ENCODE measurements at places on chromosomes 6 and 20. TPM values are rescaled to one million over a fixed set of nuclear protein-coding genes. Genes with fewer than 3 reads are reported as not detected.
A peak's percentile ranks its signal among the peaks of the same experiment; 100 is the strongest.

Gene BTBD3
- total RNA-seq = 1.5 TPM

Gene RPS18
- total RNA-seq = 5,877 TPM

Gene TSBP1
- total RNA-seq = not detected

Gene EYA2
- total RNA-seq = 0.71 TPM

Gene SLC35B2
- 29.1 TPM for total RNA-seq

Gene ADGRB3
- total RNA-seq = not detected

- H3K27ac ChIP-seq = no peak overlapping the region
- H3K27me3 ChIP-seq = peaks cover 2% of the 10 kb centered on the region
- H3K4me3 ChIP-seq = no peak overlapping the region
- peaks cover 10% of the 10 kb centered on the region for H3K36me3 ChIP-seq
- no peak for DNase-seq
Observed at GRCh38 chr20:41696428-41696827, 78.3 kb upstream of the CHD6 start.

DNA sequence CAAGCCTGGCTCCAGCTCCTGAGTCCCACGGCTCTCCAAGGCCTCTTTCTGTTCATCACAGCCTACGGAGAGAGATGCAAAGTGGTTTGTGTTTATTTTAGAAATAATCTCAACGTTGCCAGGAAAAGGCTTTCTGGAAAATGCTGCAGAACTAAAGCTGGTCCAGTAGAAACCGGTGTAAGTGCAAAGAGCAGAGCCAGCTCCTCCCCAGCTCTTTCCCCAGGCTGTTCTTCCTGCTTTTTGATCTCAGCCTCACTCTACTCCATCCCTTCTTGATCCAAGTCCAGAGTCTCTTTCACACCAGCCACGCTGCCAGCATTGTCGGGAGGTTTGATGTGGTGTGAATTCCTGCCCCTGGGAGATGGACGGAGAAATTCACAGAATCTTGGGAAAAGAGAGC lies 69.8 kb downstream of the TMEM170B start:
- H3K27me3 ChIP-seq = peaks cover 27% of the 10 kb centered on the region
- DNase-seq = no peak
- H3K36me3 ChIP-seq = no peaks in the 10 kb centered on the region
- H3K4me3 ChIP-seq = no peak overlapping the region
- H3K27ac ChIP-seq = no peak overlapping the region

GRCh38 chr6:102309700-102310099 lies 916.2 kb downstream of the GRIK2 start:
- DNase-seq = no peak
- no peak overlapping the region for H3K4me3 ChIP-seq

DNA sequence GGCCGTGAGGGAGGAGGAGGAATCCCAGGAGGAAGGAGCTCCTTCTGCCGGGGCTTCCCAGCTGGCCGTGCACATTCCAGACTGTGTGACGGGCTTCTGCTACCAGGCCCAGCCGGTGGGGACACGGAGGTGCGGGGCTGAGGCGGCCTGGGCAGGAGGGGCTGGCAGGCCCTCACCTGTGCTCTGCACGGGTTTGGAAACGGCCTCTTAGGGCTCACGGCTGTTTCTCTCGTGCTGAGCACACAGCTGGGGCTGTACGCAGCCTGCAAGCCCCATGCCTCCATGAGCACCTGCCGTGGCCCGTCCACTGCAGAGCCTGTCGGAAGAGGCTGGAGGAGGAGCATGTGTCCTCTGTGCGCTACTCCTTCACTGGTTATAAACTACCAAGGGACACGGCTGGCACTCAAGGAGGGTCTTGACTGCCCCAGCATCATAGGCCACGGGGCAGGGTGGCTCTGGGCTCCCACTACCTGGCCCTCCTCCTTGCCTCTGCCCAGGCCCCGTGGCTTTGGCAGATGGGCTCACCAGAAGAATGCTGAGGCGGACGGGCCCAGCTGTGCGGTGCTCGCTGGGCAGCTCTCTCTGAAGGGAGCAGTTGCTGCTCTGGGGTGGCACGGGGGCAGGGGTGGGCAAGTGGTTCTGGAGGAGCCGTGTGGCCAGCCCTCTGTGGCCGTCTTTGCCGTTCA lies 15.8 kb downstream of the NPEPL1 start:
- H3K36me3 ChIP-seq = peaks cover 20% of the 10 kb centered on the region
- no peak overlapping the region for H3K27ac ChIP-seq
- DNase-seq = peak; percentile 8
- no peak overlapping the region for H3K4me3 ChIP-seq
- H3K4me1 ChIP-seq = peaks cover 3% of the 10 kb centered on the region
- no peaks in the 10 kb centered on the region for H3K27me3 ChIP-seq

- peaks cover 17% of the 10 kb centered on the region for H3K27me3 ChIP-seq
- DNase-seq = no peak
- H3K4me1 ChIP-seq = no peaks in the 10 kb centered on the region
Observed at GRCh38 chr20:46520976-46521579, 7.7 kb upstream of the ZNF334 start.

- DNase-seq = no peak
- peaks cover 55% of the 10 kb centered on the region for H3K36me3 ChIP-seq
- H3K4me3 ChIP-seq = no peak overlapping the region
- no peaks in the 10 kb centered on the region for H3K27me3 ChIP-seq
- H3K4me1 ChIP-seq = peaks cover 11% of the 10 kb centered on the region
Observed at GRCh38 chr20:5785146-5785545, 34.9 kb downstream of the SHLD1 start.

GRCh38 chr20:35235881-35236280 lies 9.4 kb downstream of the MMP24 start:
- H3K36me3 ChIP-seq = peaks cover 31% of the 10 kb centered on the region
- peaks cover 14% of the 10 kb centered on the region for H3K27me3 ChIP-seq
- H3K4me1 ChIP-seq = no peaks in the 10 kb centered on the region
- DNase-seq = no peak
- no peak overlapping the region for H3K27ac ChIP-seq
- H3K4me3 ChIP-seq = no peak overlapping the region

DNA sequence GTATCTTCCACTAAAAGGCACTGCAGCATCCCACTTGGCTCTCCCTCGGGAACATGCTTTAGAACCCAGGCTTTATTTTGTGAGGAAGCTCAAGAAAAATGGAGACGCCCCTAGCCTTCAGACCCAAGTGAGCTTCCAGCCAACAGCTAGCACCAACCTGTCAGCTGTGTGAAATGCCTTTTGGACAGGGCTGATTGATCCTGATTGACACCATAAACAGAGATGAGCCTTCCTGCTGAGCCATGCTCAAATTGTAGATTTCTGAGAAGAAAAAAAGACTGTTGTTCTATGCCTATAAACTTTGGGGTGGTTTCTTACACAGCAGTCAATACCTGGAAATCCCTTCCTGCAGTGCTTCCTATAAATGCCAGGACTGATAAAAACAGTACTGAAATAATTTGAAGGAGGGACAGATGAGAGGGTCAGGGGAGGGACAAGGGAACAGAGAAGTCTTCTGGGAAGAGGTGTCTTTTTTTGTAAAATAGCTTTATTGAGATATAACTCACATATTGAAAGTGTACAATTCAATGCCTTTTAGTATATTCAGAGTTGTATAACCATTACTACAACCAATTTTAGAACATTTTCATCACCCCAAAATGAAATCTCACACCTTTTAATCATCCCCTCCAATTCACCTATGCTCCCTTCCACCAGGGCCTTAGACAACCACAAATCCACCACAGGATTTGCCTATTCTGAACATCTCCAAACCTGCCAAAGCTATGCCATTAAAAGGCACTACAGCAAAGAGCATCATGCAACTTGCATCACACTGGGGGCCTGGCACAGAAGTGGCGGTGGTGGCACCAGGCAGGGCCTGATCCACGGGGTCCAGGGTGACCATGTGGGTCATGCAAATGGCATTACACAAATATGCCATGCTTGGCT lies 2.7 kb upstream of the STK4 start:
- no peak for DNase-seq
- H3K36me3 ChIP-seq = peaks cover 33% of the 10 kb centered on the region
- H3K4me1 ChIP-seq = peaks cover 62% of the 10 kb centered on the region
- H3K27me3 ChIP-seq = no peaks in the 10 kb centered on the region
- peak overlapping the region; percentile 73 for H3K27ac ChIP-seq

- no peak overlapping the region for H3K27ac ChIP-seq
- H3K27me3 ChIP-seq = peaks cover 2% of the 10 kb centered on the region
- no peaks in the 10 kb centered on the region for H3K36me3 ChIP-seq
- no peak overlapping the region for H3K4me3 ChIP-seq
Observed at GRCh38 chr20:44023515-44024371, 109.1 kb downstream of the TOX2 start.

DNA sequence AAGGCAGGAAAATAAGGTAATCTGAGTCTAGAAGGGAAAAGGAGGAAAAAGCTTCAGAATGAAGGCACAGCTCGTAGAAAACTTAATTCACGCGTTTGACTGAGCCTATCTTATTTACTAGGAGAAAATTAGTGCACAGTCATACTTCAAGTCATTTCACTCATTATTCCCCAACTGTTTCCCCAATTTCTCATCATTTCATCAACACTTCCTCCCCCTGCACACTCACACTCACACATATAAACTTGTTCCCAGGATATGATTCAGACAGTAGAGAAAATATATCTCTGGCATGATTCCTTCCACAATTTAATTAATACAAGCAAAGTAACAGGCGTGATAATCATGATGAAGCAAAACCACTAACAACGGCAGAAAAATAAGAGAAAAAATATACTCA lies 94.5 kb upstream of the F13A1 start:
- H3K36me3 ChIP-seq = no peaks in the 10 kb centered on the region
- no peak overlapping the region for H3K4me3 ChIP-seq
- H3K4me1 ChIP-seq = no peaks in the 10 kb centered on the region
- no peak overlapping the region for H3K27ac ChIP-seq
- DNase-seq = no peak
- peaks cover 12% of the 10 kb centered on the region for H3K27me3 ChIP-seq

DNA sequence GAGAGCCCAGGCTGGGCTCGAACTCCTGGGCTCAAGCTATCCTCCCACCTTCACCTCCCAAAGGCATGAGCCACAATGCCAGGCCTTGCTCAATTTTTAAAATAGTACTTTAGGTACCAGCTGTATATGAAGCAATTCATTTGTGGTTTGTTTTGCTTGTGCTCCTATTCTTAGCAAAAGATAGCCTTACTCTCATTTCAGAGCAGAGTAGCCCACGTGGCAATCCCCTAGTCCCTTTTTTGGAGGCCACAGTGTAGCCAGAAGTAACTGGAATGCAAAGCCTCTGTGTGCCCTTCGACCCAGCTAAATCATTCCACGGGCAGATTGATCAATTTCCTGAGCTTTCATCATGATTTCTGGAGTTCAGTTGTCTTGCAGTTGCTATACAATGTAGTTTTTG lies 372.2 kb downstream of the NRN1 start:
- peaks cover 19% of the 10 kb centered on the region for H3K4me1 ChIP-seq
- H3K36me3 ChIP-seq = peaks cover 13% of the 10 kb centered on the region
- no peak for DNase-seq
- H3K27ac ChIP-seq = no peak overlapping the region
- H3K27me3 ChIP-seq = no peaks in the 10 kb centered on the region

- H3K4me1 ChIP-seq = no peaks in the 10 kb centered on the region
- H3K36me3 ChIP-seq = peaks cover 11% of the 10 kb centered on the region
- H3K27ac ChIP-seq = no peak overlapping the region
- H3K27me3 ChIP-seq = no peaks in the 10 kb centered on the region
- no peak overlapping the region for H3K4me3 ChIP-seq
Observed at GRCh38 chr6:111553580-111553979, 52.1 kb downstream of the TRAF3IP2 start.

GRCh38 chr20:45962031-45962755 lies 9.8 kb downstream of the ZNF335 start:
- peaks cover 21% of the 10 kb centered on the region for H3K4me1 ChIP-seq
- H3K4me3 ChIP-seq = no peak overlapping the region
- peaks cover 90% of the 10 kb centered on the region for H3K36me3 ChIP-seq
- H3K27me3 ChIP-seq = no peaks in the 10 kb centered on the region

DNA sequence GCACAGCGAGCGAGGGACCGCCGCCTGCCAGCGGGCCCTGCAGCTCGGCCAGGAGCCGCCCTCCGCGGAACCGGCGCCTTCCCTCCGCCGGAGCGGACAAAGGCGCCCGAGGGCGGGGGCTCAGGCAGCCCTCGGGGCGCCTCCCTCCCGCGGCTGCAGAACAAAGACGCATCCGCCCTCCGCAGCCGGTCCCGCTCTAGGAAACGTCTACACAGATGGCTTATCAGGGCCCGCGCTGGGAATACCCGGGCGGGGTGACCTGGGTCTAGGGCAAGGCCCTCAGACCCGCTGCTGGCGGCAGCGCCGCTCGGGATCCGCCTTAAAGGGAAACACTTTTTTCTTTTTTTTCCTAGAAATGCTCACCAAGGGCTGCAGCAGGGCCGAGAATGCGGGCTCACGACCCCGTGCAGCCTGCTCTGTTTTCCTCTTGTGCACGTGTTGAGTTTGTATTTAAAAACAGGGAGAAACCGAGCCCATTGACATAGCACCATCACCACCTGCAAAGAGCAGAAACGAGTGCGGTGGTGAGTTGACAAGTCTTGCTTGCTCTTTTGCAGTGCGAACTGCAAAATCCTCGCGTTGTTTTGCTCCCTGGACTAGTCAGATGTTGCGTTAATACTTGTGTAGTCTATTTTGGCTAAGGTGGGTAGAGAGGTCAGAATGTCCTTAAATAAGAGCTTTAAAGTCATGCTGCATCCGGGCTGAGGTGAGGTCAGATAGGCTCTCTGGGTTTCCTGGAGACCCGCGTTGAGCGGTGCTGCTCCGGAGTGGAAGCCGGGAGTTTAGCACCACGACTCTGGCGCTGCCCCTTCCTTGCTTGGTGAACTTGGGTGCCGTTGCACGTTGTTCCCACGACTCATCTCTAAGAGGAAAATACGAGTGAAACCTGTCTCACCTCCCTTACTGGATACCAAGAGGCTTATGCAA lies 1.1 kb upstream of the RPS6KA2 start:
- no peaks in the 10 kb centered on the region for H3K36me3 ChIP-seq
- H3K4me1 ChIP-seq = peaks cover 22% of the 10 kb centered on the region
- H3K27ac ChIP-seq = peak overlapping the region; percentile 91

GRCh38 chr6:85569323-85569722 lies 24.3 kb downstream of the SNX14 start:
- no peak overlapping the region for H3K27ac ChIP-seq
- no peaks in the 10 kb centered on the region for H3K4me1 ChIP-seq
- no peaks in the 10 kb centered on the region for H3K27me3 ChIP-seq
- no peak for DNase-seq
- H3K36me3 ChIP-seq = peaks cover 67% of the 10 kb centered on the region

DNA sequence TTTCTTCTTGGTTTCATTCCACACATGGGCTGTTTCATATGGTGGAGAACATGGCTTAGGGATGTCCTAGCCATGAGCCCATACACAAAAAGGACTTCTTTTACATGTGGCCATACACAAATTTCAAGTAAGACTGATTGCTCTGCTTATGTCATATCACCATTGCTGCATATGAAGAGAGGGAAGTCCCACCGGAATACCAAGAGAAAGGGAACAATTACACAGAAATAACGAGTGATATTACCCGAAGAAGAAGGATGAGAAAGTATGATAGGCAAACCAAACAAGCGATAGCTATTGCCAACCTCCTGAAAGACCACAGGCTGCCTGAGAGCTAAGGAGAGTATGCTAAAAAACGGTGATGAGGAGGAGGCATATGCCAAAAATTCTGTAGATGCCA lies 70.5 kb upstream of the TNFRSF21 start:
- peaks cover 8% of the 10 kb centered on the region for H3K4me1 ChIP-seq
- no peak overlapping the region for H3K4me3 ChIP-seq
- peaks cover 12% of the 10 kb centered on the region for H3K27me3 ChIP-seq
- DNase-seq = no peak
- no peaks in the 10 kb centered on the region for H3K36me3 ChIP-seq
